HFF-Myc (cell line): ENCODE measurements at places on chromosomes 13 and 19.

DNA sequence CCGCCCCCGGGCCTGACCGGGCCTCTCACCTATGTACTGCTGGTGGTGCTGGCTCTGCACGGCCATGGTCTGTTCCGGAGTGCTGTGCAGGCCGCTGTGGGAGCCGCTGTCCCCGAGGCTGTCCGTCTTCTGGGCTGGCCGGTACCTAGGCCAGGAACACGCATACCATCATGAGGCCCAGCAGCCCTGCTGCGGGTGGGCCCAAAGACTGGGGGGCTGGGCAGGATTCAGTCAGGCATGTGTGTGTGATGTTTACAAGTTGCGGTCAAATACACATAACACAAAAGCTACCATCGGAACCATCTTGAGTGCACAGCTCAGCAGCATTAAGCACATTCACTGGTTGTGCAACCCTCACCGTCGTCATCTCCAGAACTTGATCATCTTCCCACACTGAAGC is 32.2 kb upstream of the RANBP3 start:
- DNase-seq: no peak

GRCh38 chr19:53461866-53462265 is 5.7 kb upstream of the ZNF813 start:
- DNase-seq: no peak

GRCh38 chr13:112812306-112813055 is 122.6 kb downstream of the ATP11A start:
- no peak for DNase-seq

DNA sequence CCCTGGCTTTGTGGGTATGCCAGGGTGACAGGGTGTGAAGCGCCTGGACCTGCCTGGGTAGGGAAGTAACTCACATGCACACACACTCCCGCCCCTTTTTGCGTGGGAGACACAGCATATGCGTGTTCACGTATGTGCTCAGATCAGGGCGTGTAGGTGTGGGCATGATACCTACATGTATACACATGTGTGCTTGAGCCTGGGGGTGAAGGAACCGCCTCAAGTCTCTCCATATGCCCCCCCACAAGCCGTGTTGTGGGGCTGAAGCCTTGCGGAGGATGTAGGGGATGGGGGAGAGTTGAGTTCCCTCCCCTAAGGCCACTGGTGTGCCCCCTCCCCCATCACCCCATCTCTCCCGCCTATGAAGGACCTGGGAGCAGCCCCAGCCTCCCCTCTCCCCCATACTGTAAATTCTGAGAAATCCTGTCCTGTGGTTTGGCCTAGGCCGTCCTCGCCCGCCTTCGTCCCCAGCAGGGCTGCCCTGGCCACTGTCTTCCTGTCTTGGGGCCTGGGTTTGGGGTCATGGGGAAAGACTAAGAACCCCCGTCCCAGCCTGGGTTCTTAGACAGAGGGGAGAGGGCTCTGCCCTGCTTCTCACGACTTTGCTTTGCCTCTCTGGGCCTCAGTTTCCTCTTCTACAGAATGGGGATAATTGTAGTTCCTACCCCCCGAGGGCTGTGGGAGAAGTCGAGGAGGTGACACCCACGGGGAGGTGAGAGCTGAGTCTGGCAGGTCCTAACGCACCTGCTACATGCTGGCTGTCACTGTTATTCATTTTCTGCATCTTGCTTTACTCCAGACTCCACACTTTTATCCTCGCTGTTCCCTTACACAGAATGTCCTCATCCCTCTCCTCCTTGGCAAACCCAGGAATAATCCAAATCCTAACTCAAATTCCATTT is 14.3 kb downstream of the ACTL9 start:
- no peak for DNase-seq

GRCh38 chr19:19382118-19382517 is 23.4 kb upstream of the GATAD2A start:
- no peak for DNase-seq

GRCh38 chr19:1764729-1765128 is 11.4 kb downstream of the ONECUT3 start:
- DNase-seq: no peak

GRCh38 chr13:102091231-102091630 is 310.6 kb downstream of the FGF14 start:
- DNase-seq: no peak
